ENCODE measurements at places on chromosomes 4 and X.

DNA sequence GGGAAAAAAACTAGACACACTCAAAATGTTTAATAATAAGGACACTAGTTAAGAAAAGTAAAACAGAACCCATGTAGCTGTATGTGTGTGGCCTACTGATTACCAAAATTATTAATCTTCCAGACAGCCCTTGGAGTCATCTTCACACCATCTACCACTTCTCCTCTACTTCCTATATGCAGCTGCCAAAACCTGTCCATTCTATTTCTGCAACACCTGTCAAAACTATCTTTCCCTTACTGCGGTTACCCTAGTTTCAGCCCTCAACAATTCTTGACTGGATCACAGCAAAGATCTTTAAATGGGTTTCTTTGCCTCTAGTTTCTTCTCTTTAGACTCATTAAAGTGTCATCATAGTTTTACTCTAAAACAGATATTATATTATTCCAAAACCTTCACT lies 72.6 kb downstream of the GPR82 start:
- no peak for DNase-seq

DNA sequence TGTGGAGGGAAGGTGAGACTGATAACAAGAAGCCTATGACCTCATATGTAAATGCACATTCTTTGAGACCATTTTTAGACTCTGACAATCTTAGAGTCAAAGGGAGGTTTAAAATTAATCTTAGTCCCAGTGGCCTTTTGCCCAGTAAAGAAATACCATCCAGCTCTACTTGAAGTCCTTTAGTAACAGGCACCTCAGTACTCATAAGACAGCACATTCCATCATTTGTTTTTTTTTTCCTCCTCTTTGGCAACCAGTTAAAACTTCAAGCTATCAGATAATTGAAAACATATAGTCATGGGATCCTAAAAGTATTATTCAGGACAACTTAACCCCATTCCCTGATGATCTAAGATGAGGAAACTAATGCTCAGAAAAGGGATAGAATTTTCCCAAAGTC lies 4.6 kb downstream of the EDA2R start:
- DNase-seq, result no peak

DNA sequence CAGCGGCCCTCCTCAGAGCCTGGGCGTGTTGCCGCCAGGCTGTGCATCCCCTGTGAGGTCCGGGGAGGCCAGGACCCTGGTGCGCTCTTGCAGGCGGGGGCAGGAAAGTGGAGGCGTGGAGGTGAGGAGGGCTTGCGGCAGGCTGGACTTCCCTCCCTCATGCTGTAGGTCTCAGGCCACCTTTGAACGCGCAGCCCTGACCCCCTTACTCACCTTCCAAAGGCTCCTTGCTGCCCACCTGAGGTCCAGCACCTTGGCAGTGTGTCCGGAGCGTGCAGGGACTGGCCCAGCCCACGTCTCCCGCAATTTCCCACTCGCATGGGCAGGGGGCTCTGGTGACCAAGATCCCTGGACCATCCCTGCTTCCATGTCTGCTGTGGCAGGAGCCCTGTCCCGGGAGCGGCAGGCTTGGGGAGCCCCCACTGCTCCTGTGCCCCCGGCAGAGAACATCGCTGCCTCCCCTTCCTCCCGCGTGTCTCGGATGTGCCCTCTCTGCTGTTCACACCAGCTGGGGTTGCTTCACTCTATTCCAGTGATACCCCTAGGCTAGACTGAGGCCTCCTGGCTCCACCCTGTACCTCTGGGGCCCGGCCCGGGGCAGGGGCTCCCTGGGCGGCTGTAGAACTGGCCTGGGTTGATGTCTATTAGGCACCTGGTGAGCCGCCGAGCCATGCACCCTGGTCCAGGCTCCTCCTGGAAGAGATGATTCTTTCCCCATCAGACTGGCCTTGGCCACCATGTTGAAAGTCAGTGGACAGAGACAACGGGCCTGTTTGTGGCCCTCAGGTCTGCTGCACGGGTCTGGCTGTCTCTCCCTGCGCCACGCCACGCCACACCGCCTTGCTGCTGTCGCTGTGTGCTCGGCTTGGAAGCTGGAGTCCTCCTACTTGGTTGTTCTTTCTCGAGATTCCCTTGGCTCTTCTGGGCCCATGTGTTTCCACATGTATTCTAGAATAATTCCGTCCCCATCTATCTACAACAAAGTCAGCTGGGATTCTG lies 95.4 kb upstream of the ADRA2C start:
- DNase-seq, result no peak

- no peak for DNase-seq
These were observed 55.2 kb downstream of the NEK1 start for GRCh38 chr4:169557061-169557636.

Measured in stimulated activated naive CD8-positive, alpha-beta T cell treated with anti-CD3 and anti-CD28 coated beads, Interleukin-15, Interleukin-2, amounts not matched to agents 100 U/mL and 50 U/mL, for 24 hours (primary cell).